ENCODE measurements at places on chromosomes 2 and 18.
A peak's percentile ranks its signal among the peaks of the same experiment; 100 is the strongest.

- DNase-seq, result no peak
Observed at GRCh38 chr2:6694555-6694954, 171.2 kb downstream of the CMPK2 start.

DNA sequence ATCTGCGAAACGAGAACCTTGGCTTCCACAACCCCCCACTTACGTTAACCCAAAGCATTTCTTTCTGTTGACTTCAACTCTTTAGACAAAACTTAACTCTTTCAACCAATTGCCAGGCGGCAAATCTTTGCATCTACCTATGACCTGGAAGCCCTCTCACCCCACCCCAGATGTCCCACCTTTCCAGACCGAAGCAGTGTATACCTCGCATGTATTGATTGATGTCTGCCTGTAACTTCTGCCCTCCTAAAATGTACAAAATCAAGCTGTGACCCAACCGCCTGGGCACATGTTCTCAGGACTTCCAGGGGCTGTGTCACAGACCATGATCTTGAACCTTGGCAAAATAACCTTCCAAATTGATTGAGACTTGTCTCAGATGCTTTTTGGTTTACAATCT lies 12.3 kb downstream of the AQP12B start:
- no peak for DNase-seq

- peak; percentile 85 for DNase-seq
Observed at GRCh38 chr2:189178726-189179569, 613 bp downstream of the COL5A2 start.

DNA sequence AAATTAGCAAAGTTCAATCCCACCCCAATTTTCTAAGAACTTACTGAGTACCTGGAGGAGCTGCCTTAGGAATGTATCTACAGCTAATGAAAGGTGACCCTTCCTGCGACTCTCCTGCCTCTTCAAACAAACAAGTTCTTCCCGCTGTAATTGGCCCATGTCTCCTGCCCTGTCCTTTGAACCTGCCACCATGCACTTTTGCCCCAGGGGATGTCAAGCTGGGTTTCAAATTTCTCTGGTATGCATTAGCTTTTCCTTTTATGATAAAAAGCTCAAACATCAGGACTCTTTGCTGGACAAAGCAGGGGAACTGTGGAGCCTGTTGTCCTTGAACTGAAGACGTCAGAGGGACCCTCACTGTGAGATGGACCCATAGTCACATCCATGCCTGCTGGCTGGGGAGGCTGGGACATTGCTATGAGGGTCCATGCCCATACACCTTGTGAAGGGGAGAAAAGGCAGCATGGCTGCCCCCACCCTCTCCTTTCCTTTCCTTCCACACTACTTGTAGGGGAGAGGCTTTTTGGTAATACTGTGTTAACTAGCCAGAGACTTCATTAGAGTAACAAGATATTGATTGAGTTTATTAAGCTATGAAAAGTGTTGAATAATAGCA lies 210.7 kb upstream of the COPS8 start:
- no peak for DNase-seq

- no peak for DNase-seq
Observed at GRCh38 chr2:98463988-98464771, 19.5 kb downstream of the INPP4A start.

- no peak for DNase-seq
Observed at GRCh38 chr2:176834226-176834625, 378.4 kb upstream of the HNRNPA3 start.

GRCh38 chr18:25517881-25518715 lies 166.1 kb upstream of the ZNF521 start:
- peak; percentile 2 for DNase-seq
